ENCODE measurements at places on chromosomes 3 and 15.

DNA sequence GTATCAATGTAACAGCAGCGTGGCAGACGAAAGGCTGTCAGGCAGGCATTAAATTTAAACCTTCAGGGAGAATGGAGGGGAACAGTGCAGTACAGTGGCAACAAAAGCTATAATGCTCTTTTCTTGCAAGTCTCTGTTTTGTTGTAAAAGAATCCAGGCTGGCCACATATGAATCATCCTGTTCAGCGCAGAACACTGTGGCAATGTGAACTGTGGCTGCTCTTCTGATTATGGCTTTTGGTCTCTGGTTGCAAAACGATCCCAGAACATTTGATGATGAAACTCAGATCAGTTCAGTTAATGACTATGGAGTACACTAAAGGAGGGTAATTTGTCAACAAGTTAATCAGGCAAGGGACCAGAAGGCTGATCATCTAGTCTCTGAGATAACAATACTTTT lies 219.7 kb upstream of the SGO1 start:
- no peak for DNase-seq

DNA sequence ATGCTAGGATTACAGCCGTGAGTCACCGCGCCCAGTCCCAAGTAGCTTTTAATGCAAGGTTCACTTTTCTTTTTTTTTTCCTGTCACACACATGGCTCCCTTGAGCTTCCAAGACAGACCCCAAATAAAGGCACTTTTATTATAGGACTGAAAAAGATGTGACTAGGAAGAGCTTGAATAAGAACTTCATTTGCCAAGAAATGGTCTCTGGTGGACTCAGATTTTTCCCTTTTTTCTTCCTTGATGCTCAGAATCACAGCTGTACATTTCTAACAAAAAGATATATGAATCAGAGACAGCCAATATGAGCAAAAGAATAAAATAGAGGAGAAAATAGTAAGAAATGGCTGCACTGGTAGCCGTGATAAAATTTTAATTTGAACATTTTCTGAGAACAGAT lies 337.2 kb downstream of the MAGI1 start:
- no peak for DNase-seq

- no peak for DNase-seq
These were observed 19.1 kb downstream of the ALDH1L1 start for GRCh38 chr3:126161309-126161708.

DNA sequence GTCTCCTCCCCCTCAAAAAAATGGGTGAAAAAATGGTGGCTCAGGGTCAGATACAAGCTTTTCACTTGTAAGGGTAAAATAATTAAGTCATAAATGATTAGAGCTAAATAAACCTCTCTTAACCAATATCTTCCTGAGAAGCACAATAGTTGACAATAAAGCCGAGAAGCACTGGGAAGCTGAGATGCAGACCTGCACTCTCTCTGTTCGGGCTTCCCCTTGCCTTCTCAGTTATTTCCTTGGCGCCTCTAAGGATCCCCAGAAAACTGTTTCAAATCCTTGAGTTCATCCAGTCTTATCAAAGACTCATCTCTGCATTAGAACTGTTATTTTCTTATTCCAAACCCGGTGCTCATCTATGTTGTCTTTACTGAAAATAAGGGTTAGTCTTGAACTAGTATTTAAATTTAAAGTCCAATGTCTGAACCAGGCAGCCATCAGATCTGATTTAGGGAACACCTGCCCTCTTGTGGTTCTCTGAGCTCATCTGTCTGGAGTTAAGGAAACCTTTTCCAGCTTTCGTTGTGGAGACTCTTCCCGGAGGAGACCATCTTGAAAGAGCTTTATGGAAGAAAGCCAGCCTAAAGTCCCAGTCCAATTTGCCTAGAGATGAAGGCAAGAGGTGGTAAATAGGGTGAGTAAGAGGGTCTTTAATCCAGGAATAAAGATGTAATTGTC lies 256.4 kb upstream of the MCTP2 start:
- peak; percentile 55 for DNase-seq

- no peak for DNase-seq
These were observed 3.7 kb downstream of the SLCO3A1 start for GRCh38 chr15:91857224-91857585.

- no peak for DNase-seq
These were observed 281.8 kb upstream of the TRIM42 start for GRCh38 chr3:140396110-140396509.

DNA sequence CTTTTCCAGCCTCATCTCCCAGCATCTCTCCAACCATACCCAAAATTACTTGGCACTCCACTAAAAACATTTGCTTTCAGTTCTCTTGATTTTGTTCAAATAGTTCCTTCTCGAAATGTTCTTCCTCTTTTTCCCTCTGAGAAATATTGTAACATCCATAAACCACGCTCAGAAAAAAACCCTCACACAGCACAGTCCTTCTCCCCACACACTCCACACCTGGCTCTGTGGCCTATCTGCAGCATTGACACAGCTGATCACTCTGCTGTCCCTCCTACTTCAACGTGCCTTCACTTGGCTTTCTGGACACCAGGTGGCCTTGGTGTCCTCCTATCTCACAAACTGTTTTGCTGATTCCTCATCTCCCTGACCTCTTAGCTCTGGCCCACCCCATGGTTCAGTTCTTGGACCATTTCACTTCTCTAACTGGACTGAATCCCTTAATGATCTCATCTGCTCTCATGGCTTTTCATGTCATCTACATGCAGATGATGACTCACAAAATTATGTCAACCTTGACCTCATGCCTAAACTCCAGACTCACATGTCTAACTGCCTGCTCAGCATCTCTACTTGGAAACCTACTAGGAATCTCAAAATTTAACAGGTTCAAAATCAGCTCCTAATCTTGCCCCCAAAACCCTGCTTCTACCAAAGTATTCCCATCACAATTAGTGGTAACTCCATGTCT lies 93.3 kb downstream of the TRIM42 start:
- no peak for DNase-seq

DNA sequence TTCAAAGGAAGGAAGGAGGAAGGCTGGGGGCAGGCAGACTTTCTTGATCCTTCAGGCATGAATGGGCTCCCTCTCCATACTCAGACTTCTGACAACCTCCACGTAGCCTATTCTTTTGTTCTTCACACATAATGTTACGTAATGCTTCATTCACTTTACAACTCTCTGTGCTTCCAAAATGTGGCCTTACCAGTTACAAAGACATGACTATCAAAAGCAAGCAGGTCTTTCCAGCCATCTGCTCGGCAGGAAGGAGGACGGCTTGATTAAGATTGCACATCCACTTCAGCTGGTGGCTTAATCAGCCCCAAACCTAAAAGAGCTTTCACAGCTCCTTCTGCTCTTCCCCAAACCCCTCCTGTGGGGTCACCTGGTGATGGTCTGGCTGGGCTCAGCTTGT lies 263.2 kb downstream of the XXYLT1 start:
- no peak for DNase-seq

DNA sequence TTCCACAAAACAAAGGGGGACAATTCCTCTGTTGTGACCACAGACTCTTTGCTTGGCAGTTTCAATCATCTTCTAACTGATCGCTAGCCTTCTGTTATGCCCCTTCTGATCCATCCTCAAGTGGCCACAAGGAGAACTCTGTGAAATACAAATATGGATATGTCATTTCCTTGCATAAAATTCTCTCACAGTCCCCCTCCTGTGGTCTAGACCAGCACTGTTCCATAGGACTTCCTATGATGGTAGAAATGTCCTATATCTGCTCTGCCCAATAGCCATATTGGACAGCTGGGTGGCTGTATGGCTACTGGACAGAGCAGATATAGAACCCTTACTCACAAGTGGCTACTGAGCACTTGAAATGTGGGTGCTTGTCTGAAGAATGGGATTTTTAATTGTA lies 25.9 kb upstream of the SNRK start:
- no peak for DNase-seq

- DNase-seq = peak; percentile 22
These were observed 248.3 kb downstream of the ADAMTS17 start for GRCh38 chr15:100093211-100094126.

DNA sequence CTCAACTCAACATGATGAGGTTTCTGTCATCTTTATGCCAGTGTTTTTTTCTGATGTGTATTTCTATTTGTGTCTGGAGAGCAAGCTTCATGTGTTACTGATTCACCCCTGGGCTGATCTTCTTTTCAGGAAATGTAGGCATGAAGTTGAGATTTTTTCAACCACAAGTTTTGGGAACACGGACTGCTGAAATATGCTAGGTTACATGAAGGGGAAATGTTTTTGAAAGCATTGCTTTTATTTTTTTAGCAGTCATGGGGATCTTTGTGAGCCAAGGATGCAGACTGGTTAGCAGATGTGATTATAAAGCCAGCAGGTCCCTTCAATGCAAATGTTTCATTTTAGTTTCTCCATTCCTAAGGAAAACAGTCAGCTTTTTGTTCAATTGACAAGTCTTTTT lies 219.3 kb upstream of the COL8A1 start:
- peak; percentile 29 for DNase-seq

- no peak for DNase-seq
These were observed 21.9 kb downstream of the TRIM71 start for GRCh38 chr3:32839714-32840085.

DNA sequence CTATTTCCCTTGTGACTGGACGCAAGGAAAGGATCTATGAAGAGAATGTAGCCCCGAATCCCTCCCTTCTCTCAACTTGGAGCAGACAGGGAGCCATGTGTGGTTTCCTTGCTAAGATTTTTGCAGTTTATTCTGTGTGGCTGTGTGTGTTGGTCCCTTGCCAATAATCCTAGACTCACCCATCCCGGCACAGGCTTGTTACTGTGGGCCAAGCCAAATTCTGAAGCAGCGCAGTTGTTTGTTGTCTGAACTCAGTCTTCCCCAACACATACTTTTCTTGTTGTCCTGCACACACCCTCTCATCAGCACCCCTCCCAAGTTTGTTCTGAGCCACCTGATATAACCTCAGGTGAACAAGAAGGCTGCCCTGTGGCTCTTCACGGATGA lies 193.3 kb upstream of the CTDSPL start:
- peak; percentile 3 for DNase-seq

DNA sequence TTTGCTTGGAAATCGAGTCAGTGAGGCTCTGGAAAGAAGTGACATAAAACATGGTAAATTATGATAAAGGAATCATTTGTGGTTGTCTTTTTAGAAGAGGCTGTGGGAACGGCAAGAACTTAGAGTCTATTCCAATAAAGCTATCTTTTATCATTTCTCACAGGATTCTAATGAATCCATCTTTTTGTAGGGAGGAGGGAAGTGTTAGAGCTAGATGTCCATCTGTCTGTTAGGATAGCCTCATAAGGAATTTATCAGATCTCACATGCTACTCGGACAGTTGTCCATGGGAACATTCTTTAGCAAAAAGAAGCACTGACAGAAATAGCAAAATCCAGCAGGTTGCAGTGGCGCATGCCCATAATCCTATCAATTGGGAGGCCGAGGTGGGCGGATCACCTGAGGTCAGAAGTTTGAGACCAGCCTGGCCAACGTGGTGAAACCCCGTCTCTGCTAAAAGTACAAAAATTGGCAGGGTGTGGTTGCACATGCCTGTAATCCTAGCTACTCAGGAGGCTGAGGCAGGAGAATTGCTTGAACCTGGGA lies 37.0 kb downstream of the STARD9 start:
- DNase-seq = no peak

GRCh38 chr15:78808550-78808949 lies 2.7 kb downstream of the ADAMTS7 start:
- DNase-seq = peak; percentile 64

DNA sequence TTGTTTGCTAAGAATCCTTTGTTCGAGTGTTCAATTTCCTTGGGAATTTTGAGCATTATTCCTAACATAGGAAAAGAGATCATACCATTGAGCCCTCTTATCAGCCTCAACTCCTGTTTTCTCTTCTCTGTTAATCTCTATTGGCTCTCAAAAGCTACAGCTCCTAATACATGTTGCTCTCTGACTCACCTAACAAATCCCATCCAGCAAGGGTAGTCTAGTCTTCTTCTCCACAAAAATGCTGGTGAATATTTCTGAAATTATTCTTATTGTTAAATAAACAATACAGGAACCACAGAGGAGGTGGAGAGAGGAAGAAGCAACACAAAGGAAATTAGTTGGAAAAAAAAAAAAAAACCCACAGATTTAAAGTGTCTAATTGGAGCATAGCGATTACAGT lies 325.8 kb upstream of the NAALADL2 start:
- DNase-seq = no peak

- DNase-seq = no peak
These were observed 146.3 kb downstream of the PLCL2 start for GRCh38 chr3:17030956-17031652.

- DNase-seq = peak; percentile 27
These were observed 459.4 kb downstream of the GBE1 start for GRCh38 chr3:81302045-81302444.

- DNase-seq = no peak
These were observed 37.9 kb downstream of the SETD5 start for GRCh38 chr3:9435316-9435715.

DNA sequence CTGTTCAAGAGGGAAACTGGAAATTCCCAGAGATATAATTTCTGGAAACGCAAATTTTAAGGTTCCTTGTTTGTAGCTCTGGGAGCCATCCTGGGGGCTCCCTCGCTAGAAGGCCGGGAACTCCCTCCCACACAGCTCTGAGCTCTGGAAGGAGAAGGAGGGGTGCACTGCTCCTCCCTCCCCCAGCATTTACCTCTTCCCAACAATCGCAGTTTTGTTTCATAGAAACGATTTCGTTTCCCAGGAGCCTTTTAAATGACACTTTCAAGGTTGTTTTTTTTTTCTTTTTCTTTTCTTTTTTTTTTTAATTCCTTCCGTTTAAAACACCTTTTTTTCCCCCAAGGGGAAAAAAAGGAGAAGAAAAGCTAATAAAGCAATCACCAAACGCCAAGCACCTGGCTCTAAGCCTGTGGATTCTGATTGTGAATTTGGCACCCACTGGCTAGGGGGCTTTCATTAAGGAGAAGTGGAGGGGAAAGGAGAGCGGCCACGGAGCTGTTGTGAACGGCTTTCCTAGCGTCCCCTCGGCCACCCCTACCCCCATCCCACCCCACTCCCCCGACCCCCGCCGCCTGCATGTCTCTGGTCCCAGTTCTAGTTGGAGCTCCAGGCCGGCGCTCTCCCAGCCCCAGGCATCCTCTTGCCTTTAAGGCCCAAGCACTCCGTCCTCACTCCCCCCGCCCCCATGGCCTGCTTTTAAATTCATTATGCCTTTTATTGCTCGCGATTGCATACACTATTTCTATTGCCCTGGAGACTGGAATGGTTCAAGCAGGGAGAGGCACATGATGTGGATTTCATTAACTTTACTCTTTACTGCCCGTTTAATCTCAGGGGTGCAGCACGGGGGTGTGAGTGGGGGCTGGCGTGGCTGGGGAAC lies 13.6 kb upstream of the CCDC33 start:
- DNase-seq = no peak
